ENCODE measurements at places on chromosomes 1 and 21.

DNA sequence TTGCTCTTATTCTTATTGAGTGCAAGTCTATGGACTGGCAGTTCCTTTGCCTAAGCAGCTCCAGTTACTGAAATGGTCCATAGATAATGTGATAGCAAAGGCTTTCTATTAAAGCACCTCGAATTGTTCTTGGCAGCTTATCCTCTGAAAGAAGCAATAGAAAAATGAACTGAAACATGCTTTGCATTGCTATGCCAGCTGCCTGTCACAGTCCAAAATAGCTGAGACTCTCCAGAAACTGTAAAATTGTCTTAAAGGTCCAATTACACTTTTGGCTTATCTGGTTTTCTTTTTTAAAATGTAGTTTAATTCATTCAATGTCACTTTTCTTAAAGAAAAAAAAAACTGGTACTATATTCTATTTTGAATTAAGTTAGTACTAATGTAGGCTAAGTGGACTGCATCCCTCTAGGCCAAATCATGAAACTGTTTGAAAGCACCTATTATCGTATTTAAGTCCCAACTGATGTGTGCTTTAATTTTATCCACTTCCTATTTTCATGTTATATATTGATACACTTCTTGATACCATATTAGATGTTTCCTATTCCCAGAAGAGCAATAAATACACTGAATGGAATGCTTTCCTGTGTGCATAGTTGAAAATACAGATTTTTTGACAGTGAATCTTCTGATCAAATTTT, 208.0 kb upstream of the DEPDC1 start:
- DNase-seq: no peak

GRCh38 chr1:78760858-78761257, 111.2 kb downstream of the IFI44 start:
- DNase-seq: no peak

DNA sequence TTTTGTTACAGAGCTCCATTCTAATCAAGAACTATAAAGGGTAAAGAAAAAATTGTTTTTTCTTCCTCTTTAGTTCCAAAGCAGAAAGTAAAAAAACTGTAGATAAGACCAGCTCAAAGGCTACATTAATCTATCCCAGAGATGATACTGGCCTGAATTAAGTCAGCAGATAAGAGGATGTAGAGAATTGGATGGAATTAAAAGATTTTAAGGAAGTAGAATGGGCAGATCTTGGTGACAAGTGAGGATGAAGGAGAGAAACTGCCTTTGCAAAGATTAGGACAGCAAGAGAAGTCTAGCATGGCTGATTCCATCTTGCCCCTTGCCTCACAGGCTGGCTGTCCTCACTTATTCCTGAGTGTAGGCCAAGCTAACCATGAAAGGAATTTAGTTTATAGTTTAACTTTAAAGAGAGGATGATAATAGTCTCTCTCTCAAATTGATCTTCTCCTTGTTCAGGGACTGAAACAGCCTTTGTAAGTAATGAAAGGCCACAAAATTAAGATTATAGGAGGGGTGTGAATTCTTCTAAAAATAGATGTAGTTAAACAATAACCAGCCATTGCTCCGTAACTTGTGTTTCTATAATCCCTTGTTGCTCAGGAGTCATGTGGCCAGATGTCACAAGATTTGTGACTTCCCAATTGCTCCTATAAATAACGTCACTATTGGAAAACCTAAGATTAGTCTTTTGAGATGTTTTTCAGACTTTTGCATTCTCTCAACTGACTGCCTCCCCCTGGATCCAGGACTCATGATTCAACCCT, 265.0 kb upstream of the USP24 start:
- DNase-seq: no peak

DNA sequence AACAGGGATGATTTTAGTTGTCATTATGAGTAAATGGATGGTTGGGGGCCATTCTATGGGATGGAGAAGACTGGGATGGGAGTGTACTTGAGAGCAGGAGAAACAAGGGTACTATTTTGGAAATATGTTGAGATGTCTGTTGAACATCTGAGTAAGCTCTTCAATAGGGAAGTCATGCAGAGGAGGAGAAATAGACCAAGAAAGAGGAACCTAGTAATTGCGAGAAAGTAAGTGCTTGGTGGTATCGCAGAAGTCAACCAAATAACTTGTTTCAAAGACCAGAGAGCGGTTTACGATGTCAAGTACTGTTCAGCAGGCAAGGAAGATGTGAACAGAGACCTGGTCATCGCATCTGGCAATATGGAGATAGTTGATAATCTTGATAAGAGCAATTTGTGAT, 22.4 kb upstream of the CHRM3 start:
- no peak for DNase-seq

- peak; percentile 51 for DNase-seq
Measured at GRCh38 chr1:75265792-75266191, 131.6 kb downstream of the LHX8 start.

GRCh38 chr21:30838536-30838935, 9.0 kb upstream of the KRTAP7-1 start:
- DNase-seq: no peak

GRCh38 chr1:47415728-47416318, at the start of gene FOXE3:
FOXE3 (plus strand) TSS chr1:47416285; CDS start chr1:47416316, 31 bp downstream.
- no peak for DNase-seq

DNA sequence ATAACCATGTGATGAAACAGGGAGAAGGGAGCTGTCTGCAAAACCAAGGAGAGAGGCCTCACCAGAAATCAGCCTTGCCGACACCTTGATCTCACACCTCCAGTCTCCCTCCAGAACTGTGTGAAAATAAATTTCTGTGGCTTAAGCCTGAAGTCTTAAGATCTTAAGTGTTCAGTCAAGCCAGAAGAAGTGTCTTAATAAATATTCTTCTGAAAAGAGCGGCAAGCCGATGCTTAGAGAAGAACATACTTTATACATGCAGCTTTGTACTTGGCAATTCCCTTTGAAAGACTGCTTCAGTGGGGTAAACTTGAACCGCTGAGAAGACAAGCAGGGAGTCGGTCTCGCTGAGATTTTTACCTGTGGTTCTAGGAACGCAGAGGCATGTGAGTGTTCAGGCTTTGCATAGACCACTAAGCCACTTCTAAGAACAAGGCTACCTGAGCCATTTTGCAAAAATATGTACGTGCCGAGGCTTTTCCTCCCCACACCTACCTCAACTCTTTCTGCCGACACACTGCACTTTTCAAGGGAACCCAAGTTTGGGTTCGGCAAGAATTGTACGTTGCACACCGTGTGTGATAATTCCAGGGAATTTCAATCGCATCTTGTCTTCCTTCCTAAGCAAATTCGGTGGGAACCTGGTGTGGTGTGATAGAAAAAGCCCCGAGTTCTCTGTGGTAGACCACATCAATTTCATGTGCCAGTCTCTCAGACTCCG, 3.4 kb downstream of the RUNX1 start:
- DNase-seq: peak; percentile 50

- DNase-seq: no peak
Measured at GRCh38 chr1:208631506-208631905, 387.3 kb upstream of the PLXNA2 start.

All from B cell (primary cell).